Activated T-cell treated with anti-CD3 and anti-CD28 coated beads, Interleukin-2, amount 50 U/mL, for 72 hours (primary cell): ENCODE measurements at places on chromosomes 3 and 15.
A peak's percentile ranks its signal among the peaks of the same experiment; 100 is the strongest.

DNA sequence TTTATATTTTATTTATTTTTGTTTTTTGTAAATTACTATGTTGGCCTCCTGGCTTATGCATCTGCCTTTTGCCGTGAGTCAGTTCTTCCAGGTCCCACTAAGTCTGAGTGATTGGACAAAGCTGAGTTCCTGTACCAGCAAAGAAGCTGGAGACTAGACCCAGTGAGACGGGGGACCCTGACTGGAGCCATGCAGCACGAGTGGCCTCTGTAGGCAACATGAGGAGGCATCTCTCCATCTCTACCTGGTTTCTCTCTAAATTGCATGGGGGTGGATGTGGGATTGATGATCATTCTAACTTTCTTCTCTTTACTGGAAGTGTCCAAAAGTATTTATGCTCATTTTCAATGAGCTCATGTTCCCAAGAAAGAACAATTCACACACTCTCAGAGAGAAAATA, 155.3 kb upstream of the MRPL3 start:
- H3K4me3 ChIP-seq: no peak overlapping the region
- no peaks in the 10 kb centered on the region for H3K4me1 ChIP-seq
- no peak overlapping the region for H3K27ac ChIP-seq
- peaks cover 42% of the 10 kb centered on the region for H3K27me3 ChIP-seq
- no peak for DNase-seq

DNA sequence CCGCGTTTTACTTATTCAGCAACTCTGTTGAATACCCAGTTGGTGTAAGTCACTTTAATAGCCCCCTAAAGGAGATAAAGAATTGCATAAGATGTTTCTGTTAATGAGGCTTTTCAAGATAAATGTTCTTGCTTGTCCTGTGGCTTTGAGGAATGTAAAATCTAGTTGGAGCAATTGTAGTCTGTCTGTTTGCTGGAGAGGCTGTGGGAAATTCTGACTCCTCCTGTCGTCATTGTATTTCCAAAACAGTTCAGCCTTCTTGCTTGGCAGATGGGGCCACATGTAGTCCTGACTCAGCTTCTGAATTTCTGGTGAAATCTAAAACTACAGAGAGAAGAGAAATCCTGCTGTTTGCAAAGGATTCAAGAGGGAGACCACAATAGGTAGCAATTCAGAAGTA, 114.4 kb downstream of the RYR3 start:
- H3K27me3 ChIP-seq: peaks cover 3% of the 10 kb centered on the region
- no peak overlapping the region for H3K4me3 ChIP-seq
- H3K27ac ChIP-seq: no peak overlapping the region
- DNase-seq: no peak

- no peaks in the 10 kb centered on the region for H3K4me1 ChIP-seq
- no peak overlapping the region for H3K27ac ChIP-seq
- DNase-seq: no peak
- H3K4me3 ChIP-seq: no peak overlapping the region
- no peaks in the 10 kb centered on the region for H3K27me3 ChIP-seq
Observed at GRCh38 chr3:181839916-181840297, 128.2 kb downstream of the SOX2 start.

DNA sequence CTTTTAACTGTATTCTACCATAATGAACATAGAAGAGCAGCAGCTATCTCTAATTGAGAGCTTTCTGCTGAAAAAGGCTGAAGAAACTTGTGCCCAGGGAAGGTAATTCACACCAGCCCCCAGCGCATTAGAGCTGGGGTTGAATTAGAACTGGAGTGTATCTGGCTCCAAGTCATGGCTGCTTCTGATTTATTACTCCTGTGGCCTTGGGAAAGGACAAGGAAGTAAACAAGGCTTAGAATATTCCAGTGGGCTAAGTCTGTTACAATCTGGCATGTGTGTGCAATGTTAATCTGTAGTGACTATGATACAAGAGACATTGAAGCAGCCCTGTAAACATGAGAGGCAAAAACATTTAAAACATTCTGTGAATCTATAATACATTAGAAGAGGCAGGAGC, 18.1 kb downstream of the CPA3 start:
- H3K36me3 ChIP-seq: no peaks in the 10 kb centered on the region
- peaks cover 6% of the 10 kb centered on the region for H3K27me3 ChIP-seq
- H3K27ac ChIP-seq: no peak overlapping the region
- H3K4me3 ChIP-seq: no peak overlapping the region
- no peaks in the 10 kb centered on the region for H3K4me1 ChIP-seq
- DNase-seq: no peak

DNA sequence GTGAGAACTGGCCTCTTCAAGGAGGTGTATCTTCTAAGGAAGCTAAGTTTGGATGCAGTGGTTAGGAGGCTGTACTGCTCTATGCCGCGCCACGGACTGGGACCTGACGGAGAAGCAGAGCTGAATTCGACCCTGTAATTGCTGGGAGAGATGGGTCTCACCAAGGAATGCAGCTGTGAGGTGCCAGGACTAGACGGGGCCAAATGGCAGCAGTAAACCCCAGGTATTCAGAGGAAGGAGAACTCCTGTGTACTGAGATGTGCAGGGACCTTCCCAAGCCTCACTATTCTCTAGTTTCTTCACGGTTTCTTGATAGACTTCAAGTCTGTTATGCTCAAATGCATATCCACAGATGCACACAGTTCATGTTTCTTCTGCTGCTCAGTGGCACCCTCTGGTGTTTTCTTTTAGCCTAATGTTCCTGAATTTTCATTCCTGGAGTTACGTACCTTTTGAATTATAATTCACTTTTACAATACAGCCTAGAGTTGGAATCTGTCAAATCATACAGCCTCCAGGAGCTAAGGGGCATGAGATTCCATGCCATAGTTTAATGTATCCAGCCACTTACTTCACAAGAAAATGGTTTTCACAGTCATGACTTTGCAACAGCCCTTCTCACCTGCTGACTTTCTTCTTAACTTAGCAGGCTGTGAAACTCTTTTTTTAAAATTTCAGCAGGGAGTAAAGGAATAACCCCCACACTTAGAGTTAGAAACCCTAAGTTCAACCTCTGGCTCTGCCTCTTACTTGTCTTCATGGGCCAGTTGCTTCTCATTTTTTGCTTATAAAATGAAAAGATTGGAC, 61.8 kb downstream of the GLDN start:
- H3K4me3 ChIP-seq: no peak overlapping the region
- DNase-seq: no peak
- no peak overlapping the region for H3K27ac ChIP-seq
- H3K27me3 ChIP-seq: peaks cover 62% of the 10 kb centered on the region
- peaks cover 7% of the 10 kb centered on the region for H3K4me1 ChIP-seq
- no peaks in the 10 kb centered on the region for H3K36me3 ChIP-seq

GRCh38 chr15:69919816-69920215, 177.9 kb downstream of the TLE3 start:
- H3K36me3 ChIP-seq: peaks cover 7% of the 10 kb centered on the region
- no peak overlapping the region for H3K27ac ChIP-seq
- no peak for DNase-seq
- no peak overlapping the region for H3K4me3 ChIP-seq
- H3K4me1 ChIP-seq: no peaks in the 10 kb centered on the region
- H3K27me3 ChIP-seq: no peaks in the 10 kb centered on the region

DNA sequence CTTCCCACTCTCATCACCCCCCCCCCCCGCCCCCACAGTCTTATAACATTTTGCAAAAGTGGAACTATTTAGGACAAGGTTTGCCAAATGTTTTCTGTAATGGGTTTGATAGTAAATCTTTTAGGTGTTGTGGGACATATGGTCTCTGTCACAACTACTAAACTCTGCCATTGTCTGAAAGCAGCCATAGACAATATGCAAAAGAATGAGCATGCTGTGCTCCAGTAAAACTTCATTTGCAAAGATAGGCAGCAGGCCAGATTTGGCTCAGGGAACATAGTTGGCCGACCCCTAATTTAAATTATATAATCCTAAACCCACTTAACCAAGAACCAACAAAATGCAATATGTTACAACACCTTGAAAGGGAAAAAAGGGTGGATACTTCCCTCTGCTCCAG, 46.4 kb downstream of the TIPARP start:
- no peak overlapping the region for H3K4me3 ChIP-seq
- no peak overlapping the region for H3K27ac ChIP-seq
- H3K4me1 ChIP-seq: peaks cover 22% of the 10 kb centered on the region
- no peak for DNase-seq
- no peaks in the 10 kb centered on the region for H3K27me3 ChIP-seq

DNA sequence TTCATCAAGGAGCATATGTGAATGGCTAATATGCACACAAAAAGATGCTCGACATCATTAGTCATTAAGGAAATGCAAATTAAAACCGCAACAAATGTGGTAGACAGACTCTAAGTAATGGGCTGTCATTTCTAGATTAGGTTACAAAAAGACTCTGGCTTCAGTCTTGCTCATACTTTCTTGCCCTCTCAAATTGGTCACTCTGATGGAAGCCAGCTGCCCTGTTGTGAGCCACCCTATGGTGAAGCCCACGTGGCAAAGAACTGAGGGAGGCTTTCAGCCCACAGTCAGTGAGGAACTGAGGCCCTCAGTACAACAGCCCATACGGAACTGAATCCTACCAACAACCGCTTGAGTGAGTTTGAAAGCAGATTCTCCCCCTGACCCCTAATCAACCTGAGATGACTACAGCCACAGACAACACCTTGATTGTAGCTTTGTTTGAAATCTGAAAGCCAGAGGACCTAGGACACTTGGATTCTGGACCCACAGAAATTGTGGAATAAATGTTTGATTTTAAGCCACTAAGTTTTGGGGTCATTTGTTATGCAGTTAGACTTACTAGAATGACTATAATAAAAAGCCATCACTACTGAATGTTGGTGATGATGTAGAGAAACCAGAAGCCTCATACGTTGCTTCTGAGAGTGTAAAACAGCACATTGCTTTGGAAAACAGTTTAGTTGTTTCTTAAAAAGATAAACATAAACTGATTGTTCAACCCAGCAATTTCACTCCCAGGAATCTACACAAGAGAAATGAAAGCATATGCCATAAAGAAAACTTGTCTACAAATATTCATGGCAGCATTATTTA, 45.7 kb downstream of the EHHADH start:
- H3K27ac ChIP-seq: no peak overlapping the region
- DNase-seq: peak; percentile 19
- H3K36me3 ChIP-seq: no peaks in the 10 kb centered on the region
- H3K4me1 ChIP-seq: peaks cover 5% of the 10 kb centered on the region
- peak overlapping the region; percentile 21 for H3K4me3 ChIP-seq

DNA sequence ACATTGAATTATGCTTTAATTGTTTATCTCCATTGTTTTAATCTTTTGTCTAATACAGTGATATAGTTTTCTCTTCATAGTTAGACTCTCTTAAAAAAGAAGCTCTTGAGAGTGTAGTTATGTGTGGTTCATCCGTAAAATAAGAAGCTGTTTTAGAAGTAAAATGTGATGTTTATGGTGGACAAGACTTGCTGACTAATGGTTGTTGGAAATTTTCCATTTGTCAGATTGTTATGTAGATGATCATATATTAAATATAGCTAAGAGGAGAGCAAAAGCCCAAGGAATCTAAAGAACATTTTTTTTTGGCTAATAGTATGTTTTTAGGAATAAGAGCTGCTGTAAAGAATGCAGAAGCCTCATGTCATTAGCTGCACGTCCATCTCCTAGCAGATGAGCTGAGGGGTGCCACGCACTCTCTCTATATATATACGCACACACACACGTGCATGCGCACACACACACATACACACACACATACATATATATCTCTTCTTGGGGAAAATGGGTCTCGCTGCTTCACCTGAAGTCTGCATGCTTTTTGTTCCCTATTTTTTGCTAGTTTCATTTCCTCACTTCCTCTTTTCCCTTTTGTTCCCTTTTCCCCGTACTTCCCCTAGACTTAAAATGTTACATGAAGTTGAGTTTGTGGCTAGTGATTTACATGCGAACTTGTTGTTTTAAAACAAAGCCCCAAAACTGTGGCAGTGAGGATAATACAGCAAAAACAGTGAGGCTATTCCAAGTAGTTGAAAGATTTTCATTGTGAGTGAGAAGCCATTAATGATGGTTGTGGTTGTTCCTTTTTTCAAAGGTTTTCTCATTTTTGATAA, 107.8 kb downstream of the MBNL1 start:
- no peak for DNase-seq
- H3K27me3 ChIP-seq: no peaks in the 10 kb centered on the region
- H3K4me1 ChIP-seq: peaks cover 79% of the 10 kb centered on the region
- peak overlapping the region; percentile 85 for H3K27ac ChIP-seq
- H3K36me3 ChIP-seq: peaks cover 19% of the 10 kb centered on the region

- peaks cover 14% of the 10 kb centered on the region for H3K4me1 ChIP-seq
- H3K4me3 ChIP-seq: peak within 1 kb of the TSS; percentile 83
- peaks cover 69% of the 10 kb centered on the region for H3K27me3 ChIP-seq
- no peak within 1 kb of the TSS for H3K27ac ChIP-seq
- H3K36me3 ChIP-seq: no peaks in the 10 kb centered on the region
Observed at GRCh38 chr15:59437817-59438624, at the start of gene FAM81A. FAM81A (plus strand) TSS chr15:59438186; CDS start chr15:59458627, 20,441 bp downstream.

DNA sequence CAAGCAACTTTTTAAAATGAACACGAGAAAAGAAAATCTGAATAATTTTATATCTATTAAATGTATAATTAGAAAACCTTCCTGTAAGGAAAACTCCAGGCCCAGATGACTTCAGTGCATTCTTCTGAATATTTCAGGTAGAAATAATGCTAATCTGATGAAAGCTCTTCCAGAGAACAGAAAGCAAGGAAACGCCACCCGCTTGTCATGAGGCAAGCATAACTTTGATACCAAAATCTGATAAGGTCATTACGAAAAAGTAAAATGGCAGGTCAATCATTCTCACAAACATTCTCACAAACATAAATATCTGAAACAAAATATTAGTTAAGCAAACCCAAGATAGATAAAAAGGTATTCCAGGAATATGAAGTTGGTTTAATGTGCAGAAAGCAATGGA, 60.6 kb upstream of the PCSK6 start:
- no peaks in the 10 kb centered on the region for H3K4me1 ChIP-seq
- peaks cover 27% of the 10 kb centered on the region for H3K27me3 ChIP-seq
- H3K27ac ChIP-seq: no peak overlapping the region
- H3K36me3 ChIP-seq: peaks cover 2% of the 10 kb centered on the region
- no peak for DNase-seq

DNA sequence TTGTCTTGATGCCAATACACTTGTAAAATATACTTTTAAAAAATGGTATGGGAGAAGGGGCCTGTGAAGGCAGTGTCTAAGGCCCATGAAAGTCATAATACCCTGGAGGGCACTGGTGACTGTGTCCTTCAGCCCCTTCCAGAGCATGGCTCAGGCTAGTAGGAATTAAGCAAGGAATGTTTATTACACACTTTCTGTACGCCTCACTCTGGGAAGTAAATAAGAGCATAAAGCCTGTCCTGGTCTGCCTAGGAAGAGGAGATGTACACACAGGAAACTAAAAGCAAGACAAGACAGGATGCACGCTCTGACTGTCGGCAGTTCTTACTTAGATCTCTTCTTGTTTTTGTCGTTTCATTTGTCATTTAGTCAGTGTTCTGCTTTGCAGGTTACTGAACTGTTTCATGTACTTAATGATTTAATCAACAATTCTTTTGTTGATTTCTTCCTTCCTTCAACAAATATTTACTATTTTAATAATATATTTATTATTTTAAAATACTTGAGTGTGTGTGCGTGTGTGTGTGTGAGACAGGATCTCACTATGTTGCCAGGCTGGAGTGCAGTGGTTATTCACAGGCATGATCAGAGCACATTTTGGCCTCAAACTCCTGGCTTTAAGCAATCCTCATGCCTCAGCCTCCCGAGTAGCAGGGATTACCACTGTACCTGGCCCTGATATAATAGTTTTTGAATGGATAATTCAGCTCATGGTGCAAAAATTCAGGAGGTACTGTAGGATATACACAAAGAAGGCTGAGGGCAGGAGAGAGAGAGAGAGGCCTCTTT, 9.0 kb upstream of the SMAD6 start:
- DNase-seq: peak; percentile 15
- H3K4me1 ChIP-seq: peaks cover 9% of the 10 kb centered on the region
- H3K27me3 ChIP-seq: no peaks in the 10 kb centered on the region

GRCh38 chr15:40984964-40985363, 31.7 kb downstream of the CHAC1 start:
- peaks cover 6% of the 10 kb centered on the region for H3K36me3 ChIP-seq
- H3K4me3 ChIP-seq: no peak overlapping the region
- H3K27me3 ChIP-seq: no peaks in the 10 kb centered on the region
- peaks cover 2% of the 10 kb centered on the region for H3K4me1 ChIP-seq
